ENCODE measurements at places on chromosomes 11 and 22.

DNA sequence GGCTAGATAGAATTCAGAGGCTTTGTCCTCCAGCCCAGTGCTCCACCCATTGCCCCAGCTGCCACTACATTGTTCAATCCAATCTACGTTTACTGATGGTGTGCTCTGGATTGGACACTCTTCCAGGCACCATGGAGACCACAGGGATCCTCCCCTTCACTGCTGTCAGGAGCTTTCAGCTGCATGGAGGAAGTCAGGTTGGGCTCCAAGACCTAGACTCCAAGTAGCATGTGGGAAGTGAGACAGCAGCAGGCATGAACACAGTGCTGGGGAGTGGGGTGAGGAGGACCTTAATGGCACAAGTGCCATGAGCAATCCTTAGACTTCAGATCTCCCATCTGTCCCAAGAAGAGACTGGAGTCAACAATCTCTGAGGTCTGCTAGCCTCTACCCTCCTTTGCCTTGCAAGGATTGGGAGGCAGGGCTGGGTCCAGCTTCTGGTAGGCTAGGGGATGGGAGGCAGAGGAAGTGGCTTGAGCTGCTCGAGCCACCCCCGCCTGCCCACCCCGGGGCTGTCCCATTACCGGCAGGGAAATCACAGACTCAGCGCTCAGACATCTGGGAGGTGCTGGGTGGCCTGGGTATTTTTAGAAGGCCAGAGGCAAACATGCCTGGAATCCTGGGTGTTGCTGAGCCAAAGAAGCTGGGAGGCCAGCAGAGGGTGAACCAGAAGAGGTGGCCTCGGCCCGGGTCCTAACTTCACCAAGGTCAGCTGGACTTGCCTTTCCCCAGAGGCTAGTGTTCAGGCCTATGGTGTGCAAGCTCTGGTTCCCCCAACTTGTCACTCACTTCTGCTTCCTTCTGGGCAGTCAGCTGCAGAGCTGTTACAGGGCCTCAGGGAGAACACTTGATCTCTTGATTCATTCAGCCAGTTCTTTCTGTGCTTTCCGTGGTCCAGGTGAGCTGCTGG is 15.2 kb upstream of the FCHSD2 start:
- DNase-seq = no peak

GRCh38 chr11:12764187-12764914 is 90.1 kb downstream of the TEAD1 start:
- no peak for DNase-seq

DNA sequence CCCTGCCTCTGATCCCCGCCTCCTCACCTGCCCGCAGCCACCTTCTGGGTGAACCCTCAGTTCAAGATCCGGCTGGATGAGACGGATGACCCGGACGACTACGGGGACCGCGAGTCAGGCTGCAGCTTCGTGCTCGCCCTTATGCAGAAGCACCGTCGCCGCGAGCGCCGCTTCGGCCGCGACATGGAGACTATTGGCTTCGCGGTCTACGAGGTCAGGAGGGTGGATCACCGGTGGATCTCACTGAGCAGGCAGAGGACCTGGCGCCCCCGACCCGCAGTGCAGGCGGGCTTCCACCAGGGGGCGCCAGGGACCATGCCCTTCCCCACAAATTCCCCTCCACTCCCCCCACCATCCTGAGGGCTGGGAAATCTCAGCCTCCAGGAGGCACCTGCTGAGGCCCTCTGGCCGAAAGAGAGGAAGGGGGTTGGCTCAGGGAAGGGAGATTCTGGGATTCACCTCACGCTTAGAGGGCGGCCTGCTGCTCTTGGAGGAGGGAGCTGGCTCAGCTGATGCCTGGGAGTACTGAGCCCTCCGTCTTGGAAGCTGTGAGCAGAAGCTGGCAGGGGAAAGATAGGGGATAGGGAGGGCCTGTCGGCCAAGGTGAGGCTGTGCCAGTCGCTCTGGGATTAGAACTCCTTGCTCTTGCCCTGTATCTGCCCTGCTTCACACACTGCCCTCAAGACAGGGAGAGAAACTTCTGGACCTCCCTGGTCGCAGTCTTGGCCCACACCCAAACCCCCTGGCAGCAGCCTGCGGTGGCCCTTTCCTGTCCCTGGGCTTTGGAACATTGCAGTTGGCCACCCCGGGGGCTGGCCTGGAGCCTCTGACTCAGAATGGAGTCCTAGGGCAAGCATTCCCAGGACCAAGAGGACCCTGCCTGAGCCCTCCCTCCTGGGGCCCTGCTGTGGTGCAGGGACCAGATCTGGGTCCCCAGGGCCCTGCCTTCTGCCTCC is 23.2 kb downstream of the CAPN1 start:
- peak; percentile 35 for DNase-seq

DNA sequence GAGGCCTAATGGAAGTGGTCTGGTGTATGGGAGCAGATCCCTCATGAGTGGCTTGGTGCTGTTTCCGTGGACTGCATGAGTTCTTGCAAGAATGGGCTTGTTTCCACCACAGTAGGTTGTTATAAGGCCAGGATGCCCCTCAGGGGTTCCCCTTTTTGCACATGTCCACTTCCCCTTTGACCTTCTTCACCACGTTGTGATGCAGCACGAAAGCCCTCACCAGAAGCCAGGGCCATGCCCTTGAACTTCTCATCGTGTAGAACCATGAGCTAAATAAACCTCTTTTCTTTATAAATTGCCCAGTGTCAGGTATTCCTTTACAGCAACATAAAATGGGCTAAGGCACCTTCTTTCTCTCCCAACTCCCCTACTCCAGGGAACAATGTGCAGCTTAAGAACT is 2.8 kb upstream of the NARS2 start:
- DNase-seq = no peak

DNA sequence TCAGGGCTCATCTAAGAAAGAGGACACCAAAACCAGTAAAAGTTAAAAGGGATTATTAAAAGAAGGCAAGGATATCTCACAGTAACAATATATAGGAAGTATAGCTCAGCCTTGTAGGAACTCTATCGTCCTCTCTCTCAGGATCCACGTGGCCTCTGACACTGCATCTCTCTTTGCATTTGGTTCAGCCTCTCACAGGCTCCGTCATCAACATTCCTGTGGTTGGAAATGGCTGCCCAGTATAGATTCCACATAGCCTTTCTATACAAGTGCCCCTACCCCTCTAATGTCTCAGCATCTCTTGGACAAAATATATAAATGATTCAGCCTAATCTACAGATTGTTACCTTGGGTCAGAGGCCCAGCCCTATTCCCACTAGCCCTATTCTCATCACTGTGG is 101.3 kb upstream of the DBX1 start:
- no peak for DNase-seq

DNA sequence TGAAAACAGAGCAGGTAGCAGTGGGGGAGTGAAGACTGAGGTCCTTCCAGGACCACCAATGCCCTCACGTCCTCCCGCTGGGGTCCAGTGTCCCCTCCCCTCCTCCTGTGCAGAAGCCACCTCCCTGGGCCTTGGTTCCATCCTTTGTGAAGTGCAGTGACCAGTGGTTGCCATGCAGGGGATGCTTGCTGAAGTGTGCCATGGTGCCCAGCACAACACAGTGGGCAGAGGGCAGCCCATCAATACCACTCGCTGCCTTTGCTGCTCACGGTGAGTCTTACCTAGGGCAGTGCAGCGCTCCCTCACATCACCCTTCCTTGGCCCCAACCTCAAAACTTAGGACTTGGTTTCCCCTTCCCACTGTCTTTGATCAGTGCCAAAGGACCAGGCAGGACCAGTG is 12.9 kb downstream of the MYEOV start:
- DNase-seq = no peak

DNA sequence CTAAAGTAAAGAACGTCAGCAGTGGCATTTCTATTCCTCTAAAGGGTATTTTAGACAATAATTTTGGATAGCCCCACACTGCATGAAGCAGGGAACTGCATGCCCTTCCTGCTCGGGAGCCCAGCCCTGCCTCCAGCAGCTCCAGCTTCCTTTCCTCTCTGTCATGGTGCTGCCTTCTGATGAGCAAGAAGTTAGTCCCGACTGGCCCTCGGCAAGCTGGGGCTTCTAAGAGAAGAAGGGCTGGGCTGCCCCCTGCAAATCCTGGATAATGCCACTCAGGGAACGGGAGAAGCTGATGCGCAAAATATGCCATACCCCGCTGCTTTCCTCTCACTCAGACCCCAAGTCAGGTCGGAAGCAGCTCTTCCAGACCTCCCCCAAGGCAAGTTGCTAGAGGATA is 296.4 kb downstream of the ETS1 start:
- DNase-seq = no peak

DNA sequence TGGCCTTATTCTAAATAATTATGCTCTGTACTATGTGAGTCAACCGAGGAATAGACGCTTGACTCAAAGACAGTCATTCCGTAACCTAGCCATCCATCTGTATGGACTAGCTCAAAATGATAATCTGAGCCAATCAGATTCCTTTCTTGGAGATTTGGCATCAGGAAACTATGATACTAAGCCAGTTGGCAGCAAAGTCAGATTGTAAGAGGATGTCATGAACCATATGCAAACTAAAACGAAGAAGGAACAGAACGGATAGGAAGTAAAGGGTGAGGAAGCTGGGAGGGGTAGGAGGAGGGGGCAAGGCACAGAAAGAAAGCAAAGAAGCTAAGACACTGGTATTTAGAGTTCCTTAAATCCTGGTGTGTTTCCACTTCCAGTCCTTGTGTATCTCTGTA is 10.7 kb upstream of the SESN3 start:
- DNase-seq = no peak

- no peak for DNase-seq
These were observed 213.9 kb upstream of the UBASH3B start for GRCh38 chr11:122441666-122442035.

DNA sequence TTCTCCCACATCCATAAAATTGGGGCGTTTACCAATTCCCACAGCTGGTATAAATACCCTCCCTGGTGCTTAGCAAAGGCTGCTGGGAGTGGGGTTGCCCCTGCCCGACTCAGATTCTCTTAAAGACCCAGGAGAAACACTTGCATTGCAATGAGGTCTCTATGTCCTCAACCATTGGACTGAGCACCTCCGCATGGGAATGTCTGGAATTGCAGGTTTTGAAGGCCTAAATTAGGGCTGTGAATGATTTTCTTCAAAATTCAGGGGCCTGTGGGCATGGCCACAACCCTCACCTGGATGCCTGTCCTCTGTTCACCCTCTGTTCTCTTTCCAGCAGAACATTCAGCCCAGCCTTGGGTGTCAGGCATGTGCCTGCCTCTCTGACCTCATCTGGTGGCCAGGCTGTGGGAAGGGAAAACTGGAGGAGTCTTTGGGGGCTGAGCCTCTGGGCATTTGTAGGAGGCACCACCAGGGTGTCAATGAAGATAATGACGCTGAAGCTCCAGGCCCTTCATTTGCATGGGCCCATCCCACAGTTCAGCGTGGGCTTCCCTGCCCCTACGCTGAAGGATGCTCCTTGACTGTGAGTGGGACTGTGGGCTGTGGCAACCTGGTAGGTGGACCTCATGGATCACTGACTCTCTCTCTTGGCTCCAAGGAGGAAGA is 52.7 kb upstream of the MYEOV start:
- no peak for DNase-seq

- DNase-seq = no peak
These were observed 87.3 kb upstream of the FGF3 start for GRCh38 chr11:69906453-69906907.

DNA sequence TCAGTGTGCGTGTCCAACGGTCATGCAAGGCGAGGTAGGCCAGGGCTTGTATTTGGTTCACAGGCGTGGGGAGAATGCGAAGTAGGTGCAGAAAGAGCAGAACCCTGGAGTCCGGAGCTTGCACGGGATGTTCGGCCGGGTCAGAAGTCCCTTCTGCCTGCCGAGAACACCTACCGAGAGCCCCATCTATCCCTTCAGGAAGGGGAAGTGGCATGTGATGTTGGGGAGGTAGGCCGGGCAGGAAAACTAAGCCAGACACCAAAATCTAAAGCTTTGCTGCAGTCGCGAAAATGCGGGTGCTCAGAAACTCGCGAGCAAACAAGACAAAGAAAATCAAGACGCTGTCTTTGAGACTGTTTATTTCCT is 435 bp upstream of the TAF6L start:
- DNase-seq = no peak

DNA sequence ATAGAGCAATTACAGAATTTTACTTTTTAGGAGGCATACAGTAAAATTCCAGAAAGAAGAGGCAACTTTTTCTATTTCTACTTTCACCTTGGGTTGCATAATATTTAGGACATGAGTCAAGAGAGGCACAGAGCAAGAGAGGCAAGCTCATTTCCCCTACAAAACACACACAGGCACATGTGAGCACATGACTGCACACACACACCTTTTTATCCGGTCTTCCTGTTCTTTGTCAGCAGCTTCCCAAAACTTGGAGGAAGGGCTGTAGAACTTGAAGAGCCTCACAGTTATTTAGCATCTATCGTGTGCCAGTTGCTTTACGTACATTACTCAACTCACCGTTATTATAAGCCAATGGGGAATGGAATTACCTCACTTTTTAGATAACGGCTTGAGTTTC is 37.8 kb upstream of the CCDC179 start:
- DNase-seq = no peak

DNA sequence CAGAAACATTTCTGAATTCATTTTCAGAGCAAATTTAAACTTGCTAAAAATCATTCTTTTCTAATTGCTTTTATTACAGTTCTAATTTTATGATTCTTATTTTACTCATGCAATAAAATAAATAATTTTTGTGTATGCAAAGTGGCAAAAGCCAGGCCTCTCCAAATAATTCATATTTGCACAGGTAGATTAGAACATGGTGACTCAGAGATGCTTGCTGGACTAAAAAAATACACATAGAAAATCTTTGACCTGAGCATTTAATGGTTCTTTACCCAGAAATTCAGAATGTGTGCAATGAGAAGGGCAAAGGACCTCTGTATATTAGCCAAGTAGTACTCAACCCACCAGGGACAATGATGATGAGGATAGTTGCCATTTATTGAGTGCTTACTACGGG is 15.3 kb downstream of the MAP6 start:
- no peak for DNase-seq

- no peak for DNase-seq
These were observed 10.2 kb downstream of the SLC35F2 start for GRCh38 chr11:107848345-107848744.

DNA sequence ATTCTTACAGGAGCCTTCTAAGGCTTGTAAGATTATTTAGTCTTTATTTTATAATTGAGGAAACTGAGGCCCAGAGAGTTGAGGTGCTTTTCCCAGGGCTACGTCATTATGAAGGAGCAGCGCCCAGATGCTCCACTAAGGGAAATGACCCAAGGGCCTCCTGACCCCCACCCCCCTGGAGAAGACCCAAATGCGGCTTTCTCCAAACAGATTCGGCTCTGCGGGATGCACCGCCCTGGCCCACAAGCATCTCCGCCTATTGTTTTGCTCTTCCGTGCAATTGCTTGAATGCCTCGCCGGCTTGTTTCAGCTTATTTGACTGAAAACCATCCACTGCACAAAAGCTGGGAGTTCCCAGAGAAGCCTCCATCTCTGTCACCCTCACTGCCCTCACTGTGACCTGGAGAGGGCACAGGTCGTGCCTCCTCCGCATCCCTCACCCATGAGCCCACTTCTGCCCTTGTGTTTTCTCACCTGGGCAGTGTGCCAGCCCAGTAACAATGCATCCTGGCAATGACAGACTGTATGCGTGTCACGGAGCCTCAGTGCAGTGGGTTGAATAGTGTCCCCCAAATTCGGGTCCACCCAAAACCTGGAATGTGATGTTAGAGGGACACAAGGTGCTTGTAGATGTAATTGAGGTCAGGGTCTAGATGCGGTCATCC is 790.2 kb downstream of the TBC1D22A start:
- DNase-seq = no peak

- no peak for DNase-seq
These were observed 21.4 kb upstream of the ABCC8 start for GRCh38 chr11:17498058-17498457.

- DNase-seq = no peak
These were observed 32.2 kb upstream of the AQP11 start for GRCh38 chr11:77557553-77557952.

Measured in activated T-helper 9 cell treated with anti-CD3 and anti-CD28 coated beads, Interleukin-2, amount 50 U/mL, for 16 hours (primary cell).